ENCODE measurements at places on chromosomes 6 and 20.
A peak's percentile ranks its signal among the peaks of the same experiment; 100 is the strongest.

DNA sequence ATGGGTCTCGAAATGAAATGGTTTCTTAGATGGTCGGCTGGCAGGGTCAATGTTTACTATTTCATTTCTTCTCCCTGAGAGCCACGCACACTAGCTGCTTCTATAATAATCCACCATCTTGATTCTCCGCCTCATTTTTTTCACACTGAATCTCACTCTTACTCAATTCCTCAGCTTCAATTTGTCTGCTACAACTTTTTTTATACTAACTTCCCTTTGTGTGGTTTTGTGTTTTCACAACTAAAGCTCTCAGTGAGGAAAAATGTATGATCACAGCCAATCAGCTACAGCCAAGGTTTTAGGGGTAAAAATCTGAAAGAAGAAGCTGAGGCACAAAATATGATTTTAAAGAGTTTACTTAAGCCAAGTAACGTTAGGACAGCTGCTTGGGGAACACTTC, 1309.4 kb downstream of the EPHA7 start:
- no peak for DNase-seq

GRCh38 chr6:156771761-156772160, 5.4 kb upstream of the ARID1B start:
- no peak for DNase-seq

DNA sequence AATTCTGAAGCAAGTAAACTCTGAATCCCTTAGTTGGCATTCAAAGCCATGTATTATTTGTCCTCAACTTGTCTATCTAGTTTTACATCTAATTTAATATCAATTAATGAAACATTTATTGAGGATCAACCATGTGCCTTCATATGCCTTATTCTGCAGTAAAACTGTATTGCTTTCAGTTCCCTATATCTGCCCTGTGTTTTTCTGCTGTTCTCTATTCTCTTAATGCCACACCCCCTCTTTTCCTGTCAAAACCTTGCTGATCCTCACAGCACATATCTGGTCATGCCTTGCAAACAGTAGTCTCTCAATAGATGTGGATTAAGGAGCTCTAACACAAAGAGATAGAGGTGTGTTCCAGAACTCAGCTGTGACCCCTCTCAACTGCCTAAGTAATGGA, 2.0 kb downstream of the FIG4 start:
- DNase-seq: no peak

GRCh38 chr20:58760856-58761255, 68.3 kb downstream of the NPEPL1 start:
- no peak for DNase-seq

GRCh38 chr6:166722785-166723184, 95.7 kb upstream of the RPS6KA2 start:
- DNase-seq: no peak

GRCh38 chr6:46925563-46926253, 4.0 kb upstream of the ADGRF5 start:
- DNase-seq: no peak

- DNase-seq: no peak
Observed at GRCh38 chr6:67331304-67331703, 1303.8 kb upstream of the ADGRB3 start.

GRCh38 chr6:22057962-22058361, 238.9 kb downstream of the PRL start:
- no peak for DNase-seq

- DNase-seq: no peak
Observed at GRCh38 chr20:9412309-9412708, 102.1 kb upstream of the LAMP5 start.

GRCh38 chr6:113779656-113780055, 77.5 kb upstream of the MARCKS start:
- no peak for DNase-seq

DNA sequence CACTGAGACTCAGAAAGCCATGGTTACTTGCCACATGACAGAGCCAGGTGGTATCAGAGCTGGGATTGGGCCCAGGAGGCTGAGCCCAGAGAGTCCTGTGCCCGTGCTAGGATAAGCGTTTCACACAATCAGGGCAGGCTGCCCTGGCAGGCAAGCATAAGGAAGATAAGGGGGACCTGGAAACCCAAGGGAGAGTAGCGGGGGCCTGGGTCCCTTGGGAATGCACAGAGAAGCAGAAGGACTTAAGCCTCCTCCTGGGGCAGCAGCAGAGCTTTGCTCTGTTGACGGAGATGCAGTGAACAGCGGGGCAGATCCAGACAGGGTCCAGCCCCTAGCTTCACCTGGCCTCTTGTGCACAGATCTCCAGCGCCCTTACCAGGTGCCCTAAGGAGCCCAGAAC, 8.7 kb downstream of the TRIB3 start:
- DNase-seq: no peak

DNA sequence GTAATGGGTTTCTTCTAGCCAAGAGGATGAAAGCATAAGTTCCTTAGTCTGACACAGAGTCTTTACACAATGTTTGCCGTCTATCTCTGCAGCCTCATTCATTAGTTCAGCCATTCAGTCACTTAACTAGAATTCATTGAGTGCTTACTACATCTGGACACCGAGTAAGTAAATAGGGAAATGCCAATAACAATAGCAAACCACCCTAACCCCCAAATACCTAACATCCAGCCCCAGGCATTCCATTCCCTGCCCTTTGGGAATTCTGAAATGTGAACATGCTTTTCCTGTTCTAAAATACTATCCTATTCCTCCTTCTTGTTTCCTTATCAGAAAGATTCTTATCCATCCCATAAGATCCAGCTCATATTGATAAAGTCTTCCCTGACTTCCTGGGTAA, 277.6 kb upstream of the RNF217 start:
- DNase-seq: no peak

DNA sequence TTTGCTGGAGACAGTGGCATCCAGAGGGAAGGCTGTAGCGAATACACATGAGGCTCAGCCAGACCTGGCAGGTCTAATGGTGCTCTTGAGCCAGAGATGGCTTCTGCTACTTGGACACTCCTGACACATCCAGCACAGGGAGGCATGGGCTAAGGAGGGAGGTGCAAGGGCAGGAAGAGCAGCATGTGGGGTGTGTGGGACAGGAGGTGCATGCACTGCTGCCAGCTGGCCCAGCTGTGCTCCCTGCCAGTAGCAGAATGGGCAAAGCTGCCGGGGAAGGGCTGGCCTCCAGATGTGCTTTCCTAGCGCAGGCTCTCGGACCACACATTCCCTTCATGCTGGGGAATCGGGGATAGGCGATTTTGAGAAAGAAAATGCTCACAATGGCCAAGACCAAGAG, 309.2 kb downstream of the CDC5L start:
- no peak for DNase-seq

DNA sequence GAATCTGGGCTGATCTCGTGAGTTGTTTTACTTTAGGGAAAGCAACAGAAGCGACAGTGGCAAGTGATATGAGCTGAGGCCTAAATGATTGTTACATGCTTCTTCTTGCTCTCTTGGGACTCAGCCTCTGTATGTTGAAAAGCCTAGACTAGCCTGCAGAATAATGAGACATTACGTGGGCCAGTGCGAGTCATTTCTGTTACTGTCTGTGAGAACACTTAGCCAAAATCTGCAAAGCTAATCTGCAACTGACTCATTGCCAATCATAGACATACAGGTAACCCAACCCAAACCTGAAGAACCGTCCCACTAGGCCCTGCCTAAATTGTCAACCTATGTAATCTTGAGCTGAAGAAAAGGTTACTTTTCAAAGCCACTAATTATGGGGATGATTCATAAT, 77.4 kb upstream of the F13A1 start:
- DNase-seq: no peak

DNA sequence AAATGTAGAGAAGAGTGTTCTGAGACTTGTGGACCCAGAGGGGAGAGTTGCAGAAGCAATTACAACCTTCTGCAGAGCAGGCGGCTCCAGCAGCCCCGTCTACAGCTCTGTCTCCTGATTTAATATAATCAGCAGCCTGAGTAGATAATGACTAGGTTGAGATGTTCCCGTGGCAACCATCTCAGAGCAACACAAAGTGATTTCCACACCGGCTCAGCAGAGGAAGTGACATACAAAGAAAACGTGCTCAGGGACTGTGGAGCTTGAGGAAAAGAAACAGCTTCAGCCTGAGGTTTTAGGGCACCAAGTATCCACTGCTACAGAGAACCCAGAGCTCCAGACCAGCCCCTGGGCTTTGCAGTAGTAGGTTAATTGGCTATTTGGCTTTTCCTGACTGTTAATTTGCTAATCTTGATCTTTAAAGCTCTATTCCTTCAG, 136.4 kb downstream of the MTFR2 start:
- DNase-seq: peak; percentile 51

DNA sequence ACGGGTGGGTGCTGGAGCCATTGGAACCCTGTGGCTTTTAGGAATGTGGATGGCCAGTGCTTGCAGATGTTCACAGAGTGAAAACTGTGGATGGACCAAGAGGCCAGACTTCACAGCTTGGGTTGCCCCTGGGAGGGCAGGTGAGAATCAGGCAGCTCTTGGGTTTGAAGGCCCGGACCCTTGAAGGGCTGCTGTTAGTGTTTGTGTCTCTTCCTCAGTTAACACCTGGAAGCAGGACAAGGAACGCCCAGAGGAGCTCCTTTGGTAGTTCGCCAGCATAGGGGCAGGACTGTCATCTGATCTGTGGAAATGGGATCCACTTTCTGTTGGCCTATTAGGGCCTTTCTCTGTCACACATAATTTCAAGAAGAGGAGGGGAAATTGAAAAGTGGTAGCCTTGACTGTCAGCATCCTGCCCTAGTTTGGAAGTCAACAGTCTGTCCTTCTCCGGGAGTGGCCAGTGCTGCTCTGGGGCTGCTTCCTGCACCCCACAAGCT, 43.6 kb downstream of the RIOK1 start:
- no peak for DNase-seq

DNA sequence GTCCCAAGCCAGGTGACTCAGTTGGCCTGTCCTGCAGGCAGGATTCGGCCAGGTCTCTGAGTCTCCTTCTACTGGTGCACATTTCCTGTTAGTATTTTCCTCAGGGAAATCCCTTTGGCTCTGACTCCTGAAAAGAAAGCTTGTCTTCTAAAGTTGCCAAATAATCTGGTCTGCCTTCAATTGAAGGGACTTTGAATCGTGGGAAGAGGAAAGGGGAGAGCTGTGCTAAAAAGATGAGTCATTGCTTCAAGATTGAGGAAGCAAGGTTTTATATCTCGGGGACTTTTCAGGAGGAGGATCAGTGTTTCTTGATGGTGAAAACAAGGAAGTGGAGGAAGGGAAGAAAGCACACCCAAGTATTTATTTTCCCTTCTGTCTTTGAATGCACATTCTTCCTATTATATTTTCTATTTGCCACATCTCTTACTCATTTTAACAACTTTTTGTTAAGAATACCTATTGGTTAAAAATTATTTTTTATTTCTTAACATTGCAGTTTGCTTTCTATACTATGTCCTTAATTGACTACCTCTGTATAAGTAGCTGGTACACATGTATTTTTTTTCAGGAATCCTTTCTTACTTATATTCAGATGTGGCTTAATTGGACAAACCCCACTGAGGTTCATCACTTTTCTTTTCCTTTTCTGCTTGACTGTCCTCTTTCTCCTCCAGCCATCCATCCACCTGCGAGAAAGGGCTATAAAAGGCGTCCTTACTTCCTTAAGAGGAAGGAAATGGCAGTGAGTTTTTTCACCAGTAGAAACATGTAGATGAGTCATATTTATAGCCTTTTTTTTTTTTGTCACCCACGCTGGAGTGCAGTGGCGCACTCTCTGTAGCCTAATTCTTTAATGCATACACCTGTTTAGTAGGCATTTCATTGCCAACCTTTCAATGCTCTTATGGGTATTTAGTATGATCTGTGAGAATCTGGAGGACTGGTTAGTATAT, 15.0 kb upstream of the IFNGR1 start:
- DNase-seq: no peak

DNA sequence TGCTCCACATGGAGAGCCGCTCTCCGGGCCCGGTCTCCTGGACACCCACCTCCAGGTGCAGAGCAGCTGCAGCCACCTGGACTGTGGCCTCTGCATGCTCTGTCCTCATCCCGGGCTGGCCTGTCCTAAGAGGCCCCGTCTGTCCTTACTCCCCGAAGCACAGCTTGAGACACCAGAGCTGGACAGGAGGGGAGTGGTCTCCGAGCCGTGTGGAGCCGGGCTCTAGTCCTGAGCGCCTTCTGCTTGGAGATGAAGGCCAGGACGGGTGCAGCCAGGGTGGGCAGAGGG, 6.7 kb upstream of the NTSR1 start:
- DNase-seq: no peak

DNA sequence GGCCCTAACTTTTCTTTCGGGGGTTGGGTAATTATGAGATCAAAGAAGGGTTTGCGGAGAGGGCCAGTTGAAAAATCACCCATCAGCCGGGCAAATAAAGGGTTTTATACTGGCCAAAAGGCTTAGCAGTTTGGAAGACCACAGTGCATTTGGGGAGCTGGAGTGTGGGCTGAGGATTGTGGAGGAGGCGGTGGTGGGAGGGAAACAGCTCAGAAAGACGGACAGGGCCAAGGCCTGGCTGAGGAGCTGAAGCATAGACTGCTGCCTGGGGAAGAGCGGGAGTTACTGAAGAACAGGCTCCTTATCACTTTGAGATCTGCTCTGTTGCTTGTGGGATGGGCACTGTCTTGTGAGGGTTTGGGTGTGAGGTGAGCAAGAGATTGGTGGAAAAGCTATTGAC, 144.2 kb downstream of the CARMIL1 start:
- no peak for DNase-seq

DNA sequence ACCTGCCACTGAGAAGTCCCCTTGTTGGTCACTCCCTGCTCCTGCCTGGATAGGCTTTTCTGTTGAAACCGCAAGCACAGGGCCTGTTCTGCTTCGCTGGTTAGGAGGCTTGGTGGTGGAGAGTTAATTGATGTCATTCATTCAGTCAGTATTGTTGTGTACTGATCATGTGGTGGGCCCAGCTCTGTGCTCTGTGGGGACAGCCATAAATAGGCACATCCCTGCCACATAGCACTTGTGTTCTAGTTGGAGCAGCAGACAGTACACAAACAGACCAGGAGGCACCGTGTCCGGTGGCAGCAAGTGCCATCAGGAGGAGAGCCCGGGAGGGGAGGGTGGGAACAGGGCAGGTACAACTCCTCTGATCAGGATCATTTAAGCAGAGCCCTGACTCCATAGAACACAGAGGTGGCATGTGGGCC, 155.2 kb upstream of the INSM1 start:
- DNase-seq: peak; percentile 93

GRCh38 chr20:53608456-53609452, 15.1 kb upstream of the ZNF217 start:
- no peak for DNase-seq

DNA sequence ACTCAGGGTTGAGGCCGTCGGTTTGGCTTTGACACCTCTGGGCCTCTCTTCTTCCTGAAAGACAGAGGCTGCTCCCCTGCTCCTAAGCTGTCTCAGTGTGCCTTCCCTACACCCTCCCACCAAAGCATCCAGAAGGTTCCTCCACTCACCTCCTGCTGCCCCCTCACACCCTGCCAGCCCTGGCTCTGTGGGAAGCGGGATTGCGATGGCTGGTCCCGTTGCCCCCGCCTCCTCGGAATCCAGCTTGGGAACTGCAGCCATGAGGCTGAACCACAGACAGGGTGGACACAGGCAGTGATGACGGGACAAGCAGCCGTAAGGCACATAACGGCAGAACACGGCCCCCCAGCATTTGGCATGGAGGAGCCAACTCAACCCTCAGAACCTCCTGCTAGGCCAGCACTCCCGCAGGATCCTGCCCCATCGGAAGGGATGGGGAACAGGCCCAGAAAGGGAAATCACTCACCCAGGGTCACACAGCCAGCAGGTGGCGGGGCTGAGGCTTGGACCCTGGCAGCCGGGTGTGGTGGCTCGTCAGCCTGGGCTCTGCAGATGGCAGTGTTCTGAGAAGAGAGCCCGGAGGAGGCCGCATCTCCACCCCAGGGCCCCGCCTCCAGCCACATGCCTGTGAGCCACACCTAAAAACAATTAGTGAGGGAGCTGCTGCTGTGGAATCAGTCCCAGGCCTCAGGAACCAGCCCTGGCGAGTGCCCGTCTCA, 139.6 kb downstream of the PHACTR3 start:
- peak; percentile 49 for DNase-seq
